Left renal cortex interstitium (tissue), 4 donors: ENCODE measurements at places on chromosomes 7 and 10.

GRCh38 chr10:33665501-33665900 is 331.0 kb upstream of the NRP1 start:
- no peak for DNase-seq

GRCh38 chr7:99096124-99096887 is 47.6 kb downstream of the SMURF1 start:
- no peak for DNase-seq

DNA sequence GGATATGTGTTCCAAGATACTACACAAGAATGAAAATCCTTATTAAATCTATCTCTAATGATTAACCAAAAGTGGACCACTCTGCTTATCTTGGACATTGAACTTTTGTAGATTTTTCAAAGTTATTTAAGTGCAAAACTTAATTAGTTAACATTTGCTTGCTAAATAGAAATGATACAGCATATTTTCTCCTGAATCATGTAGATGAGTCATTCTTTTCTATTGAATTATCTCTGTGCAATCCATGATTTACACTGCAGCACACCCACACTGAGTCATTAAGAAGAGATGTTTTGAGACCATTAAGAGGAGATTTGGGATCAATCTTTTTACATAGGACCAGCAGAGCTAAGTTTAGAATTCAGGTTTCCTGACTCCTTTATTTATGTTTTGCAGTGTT is 6.6 kb upstream of the ABCC2 start:
- no peak for DNase-seq

DNA sequence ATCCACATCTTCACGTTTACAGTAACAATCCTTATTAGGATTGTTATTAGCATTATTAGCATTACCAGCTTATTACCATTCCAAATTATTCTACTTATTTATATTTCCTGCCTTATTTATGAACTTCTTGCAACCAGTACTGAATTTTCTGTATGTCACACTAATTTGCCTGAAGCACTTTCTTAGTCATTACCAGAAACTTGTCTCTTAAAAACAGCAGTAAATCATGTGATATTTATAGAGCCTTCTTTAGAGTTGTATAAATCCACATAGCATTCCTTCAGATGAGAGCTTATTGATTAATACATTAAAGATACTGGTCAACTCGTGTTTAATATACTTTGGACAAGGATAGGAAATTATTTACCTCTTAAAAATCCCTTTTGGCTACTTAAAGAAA is 618.6 kb downstream of the SUGCT start:
- DNase-seq: no peak

GRCh38 chr7:107233981-107234380 is 65.2 kb downstream of the HBP1 start:
- no peak for DNase-seq

DNA sequence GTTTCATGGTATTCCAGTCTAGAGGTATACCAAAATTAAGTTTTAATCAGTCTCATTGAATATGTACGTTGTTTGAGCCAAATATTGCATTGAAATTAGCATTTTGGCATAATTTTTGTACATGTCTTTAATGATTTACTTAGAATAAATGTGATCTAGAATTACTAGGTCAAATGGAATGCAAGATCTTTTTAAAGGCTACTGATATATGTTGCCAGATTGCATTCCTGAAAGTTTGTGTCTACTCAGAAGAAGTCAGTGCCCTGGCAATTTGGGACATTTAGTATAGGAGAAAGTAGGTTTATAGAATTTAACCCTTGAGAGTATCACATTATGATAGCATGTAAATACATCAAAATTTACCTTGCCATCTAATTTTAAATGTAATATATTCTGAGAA is 32.4 kb downstream of the KMT2E start:
- no peak for DNase-seq

DNA sequence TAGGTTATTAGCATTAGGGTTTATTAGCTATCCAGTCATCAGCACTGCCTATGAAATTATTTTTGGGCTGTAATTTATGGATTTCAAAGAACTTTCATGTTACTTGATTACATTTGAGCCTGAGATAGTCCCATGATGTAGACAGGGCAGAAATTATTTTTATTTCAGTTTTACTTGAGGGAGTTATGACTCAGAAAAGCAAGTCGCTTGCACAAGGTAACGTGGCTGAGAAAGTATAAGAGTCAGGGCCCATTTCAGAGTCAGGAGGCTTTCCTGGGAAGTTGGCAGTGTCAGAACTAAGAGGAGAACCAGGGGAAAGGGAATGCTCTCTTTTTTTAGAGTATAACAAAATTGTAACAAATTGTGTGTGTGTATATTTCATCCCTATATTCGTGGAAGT is 16.5 kb downstream of the GATA3 start:
- DNase-seq: no peak

- DNase-seq: no peak
Measured at GRCh38 chr10:102460836-102461186, 9.5 kb upstream of the C10orf95 start.
